ENCODE measurements at places on chromosomes 2 and 18.

GRCh38 chr2:197240421-197241041 lies 70.0 kb downstream of the ANKRD44 start:
- DNase-seq, result no peak

GRCh38 chr2:29260142-29260772 lies 145.0 kb downstream of the CLIP4 start:
- peak; percentile 64 for DNase-seq

DNA sequence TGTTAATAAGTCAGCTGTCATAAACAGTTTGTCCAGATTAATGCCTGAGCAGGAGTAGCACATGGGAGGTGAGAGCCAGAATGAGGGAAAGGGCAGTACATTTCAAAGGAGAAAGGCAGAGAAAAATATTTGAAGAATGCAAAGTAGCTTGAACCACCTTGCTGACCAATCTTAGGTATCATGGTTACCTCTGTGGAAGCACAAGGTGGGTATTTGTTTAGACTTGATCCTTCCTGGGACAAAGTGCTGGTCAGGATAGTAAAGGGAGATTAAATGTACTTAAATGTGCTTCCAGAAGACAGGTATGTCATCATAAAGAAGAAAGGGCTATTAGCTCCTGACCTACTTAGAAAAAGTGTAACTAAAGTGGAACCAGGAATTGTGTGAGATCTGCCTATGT lies 105.0 kb downstream of the LRRTM1 start:
- no peak for DNase-seq

DNA sequence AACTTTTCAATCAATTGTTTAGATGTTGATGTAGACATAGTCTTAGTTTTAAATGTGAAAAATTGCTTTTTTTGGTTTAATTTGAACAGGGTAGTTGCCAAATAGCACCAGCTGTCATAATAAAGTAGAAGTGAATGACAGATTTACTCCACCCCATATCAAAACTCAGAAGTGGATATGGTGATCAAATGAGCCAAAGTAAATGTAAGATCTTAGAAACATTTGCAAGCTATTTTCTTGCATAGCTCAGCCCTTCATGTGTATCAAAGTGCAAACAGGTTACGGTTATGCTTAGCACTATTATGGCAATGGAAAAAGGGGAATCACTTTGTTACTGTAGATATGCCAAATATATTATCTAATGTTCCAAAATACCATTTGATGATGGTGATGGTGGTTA lies 540.9 kb upstream of the NRP2 start:
- no peak for DNase-seq

GRCh38 chr2:165746501-165746900 lies 47.5 kb downstream of the GALNT3 start:
- DNase-seq, result no peak

DNA sequence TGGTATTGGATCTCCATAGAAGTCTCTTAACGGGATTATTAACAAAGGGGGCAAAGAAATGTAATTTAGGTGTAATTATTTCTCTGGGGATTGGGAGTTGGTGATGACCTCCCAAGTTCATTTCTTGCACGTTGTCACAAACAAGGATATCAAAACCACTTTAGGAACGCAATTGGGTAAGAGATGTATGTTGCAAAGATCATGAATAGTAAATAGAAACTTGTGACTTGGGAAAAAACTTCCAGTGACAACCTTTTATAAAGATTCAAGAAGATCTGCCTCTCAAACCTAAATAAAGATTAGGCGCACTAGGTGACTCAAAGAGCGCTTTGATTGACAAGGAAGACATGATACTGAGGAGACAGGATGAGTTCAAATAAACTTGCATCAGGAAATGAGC lies 127.8 kb upstream of the TRIB2 start:
- no peak for DNase-seq

DNA sequence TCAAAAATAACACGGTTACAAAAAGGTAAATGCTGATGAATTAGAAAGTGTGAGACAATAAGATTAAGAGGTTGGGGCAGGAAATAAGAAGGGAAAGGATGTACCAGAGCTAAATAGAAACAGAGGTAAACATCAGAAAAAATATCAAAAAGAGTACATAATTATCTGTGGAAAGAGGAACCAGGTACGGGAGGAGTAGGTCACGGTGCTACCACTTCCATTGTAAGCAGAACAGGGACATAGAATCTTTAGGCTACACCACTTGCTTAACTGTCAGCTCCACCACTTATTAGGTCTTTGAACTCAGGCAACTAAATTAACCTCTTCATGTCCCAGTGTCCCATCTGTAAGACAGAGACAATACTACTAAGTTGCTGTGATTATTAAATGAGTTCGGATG lies 350.3 kb downstream of the LRATD1 start:
- no peak for DNase-seq

DNA sequence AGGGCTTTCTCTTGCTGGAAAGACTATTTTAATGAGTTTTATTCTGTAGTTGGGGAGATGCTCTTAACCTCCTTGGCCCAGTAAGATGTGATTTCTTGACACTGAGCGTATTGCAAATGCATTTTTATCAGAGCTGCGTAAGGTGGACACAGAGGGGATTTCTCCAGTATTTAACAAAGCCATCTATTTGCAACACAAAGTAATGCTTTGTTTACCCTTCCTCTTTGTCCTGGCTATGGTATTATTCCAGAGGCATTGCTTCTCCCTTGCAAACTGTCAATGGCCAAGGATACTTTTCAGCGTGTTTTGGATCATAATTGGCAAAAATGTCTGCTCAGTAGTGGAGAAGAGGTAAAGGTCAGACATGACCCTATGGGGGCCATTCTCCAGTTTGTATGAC lies 90.8 kb upstream of the PIK3C3 start:
- no peak for DNase-seq

DNA sequence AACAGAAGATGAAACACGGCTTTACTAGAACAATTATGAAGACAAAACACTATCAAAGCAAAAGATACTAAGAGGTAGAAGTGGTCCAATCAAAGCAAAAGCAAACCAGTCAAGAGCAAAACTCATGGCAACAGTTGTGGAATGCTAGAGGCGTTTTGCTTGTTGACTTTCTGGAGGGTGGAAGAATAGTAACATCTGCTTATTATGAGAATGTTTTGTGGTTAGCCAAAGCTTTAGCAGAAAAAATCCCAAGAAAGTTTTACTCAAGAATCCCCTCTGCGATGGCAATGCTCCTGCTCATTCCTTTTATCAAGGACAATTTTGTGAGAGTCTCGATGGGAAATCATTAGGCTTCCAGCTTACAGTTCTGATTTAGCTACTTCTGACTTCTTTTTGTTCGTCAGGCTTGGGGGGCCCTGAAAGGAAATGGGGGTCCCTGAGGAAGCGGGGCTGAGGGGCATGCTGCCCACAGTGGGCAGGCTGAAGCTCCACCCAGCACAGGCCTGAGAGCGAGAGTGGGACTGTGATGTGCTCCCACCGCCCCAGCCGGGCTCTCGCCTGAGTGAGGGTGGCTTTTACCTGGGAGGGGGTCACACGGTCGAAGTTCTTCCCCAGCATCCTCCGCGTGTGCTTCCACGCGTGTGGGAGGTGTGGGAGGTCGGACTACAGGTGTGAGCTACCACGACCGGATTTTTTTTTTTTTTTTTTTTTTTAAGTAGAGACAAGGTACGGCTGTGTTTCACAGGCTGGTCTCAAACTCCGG lies 49.0 kb upstream of the MC4R start:
- peak; percentile 10 for DNase-seq

DNA sequence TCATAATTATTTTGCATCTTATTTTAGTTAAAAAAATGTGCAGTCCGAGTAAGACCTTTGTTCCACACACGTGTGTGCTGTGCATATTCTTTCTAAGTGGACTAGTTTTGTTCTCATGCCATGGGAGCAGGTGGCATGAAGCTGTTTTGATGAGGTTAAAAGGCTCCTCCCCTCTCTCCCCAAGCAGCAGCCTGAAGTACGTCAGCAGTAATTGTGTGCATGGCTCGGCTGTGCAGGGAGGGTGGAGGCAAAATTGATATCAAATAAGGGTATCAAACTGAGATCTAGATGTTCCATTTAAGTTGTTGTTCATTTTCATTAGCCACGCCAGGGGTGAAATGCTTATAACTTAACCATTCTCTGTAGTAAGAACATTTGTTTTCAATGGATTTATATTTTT lies at the start of gene NYAP2:
Gene NYAP2 (plus strand): TSS at position 207 of the 400 bp plus-strand sequence. CDS start 9,171 bp downstream, outside the sequence.
- DNase-seq, result no peak

DNA sequence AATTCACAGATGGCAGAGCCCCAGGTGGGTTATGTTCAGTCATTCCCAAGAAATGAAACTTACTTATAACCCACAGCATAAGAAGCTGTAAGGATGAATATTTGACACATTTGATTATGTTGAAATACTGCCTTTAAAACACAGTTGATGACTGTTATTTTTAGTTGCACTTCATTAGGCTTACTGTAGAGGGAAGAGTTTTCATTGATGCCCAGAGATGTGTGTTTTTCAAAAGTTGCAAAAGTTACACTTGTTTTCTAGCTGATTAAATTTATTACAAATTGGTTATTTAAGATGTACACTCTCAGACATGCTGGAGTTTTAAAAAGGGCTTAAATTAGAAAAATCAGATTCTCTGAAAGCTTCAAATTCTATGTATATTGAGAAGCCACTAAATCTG lies 506.1 kb downstream of the PARD3B start:
- DNase-seq, result no peak

GRCh38 chr2:78068808-78069207 lies 546.6 kb upstream of the LRRTM4 start:
- no peak for DNase-seq

DNA sequence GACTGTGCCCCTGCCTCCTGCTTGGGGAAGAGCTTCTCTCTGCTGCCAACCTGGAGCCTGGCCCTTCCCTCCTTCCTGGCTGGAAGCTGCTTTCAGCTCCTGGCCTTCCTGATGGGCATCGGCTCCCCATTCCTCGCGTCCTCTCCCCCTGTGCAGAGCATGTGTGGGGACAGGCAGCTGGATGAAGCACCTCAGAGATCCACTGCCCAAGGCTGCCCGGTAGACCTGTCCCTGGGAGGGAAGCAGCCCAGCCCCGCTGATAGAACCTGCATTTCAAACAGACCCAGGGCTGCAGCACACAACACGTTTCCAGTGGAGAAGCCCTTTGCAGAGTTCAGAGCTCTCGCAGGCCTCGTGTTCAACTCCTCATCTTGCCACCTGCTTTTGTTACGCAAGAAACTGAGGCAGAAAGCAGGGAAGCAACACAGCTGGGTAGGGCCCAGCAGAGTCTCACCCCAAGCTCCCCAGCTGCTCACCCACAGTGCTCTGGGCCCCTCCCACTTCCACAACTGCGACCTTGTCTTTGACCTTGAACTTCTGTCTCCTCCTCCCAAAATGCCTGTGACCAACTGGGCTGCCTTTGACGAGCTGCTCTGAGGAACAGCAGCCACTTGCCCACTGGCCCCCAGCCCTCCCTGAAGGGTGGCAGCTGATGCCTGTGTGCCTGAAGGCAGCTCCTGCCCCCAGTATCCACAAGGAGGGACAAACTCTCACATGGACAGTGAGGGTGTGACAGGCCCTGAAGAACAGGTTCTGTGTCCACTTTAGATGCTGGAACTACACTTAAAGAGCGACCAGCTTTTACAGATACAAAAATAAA lies 65.5 kb downstream of the PARD6G start:
- peak; percentile 51 for DNase-seq

GRCh38 chr18:45212181-45213039 lies 402.9 kb upstream of the SLC14A2 start:
- peak; percentile 84 for DNase-seq

DNA sequence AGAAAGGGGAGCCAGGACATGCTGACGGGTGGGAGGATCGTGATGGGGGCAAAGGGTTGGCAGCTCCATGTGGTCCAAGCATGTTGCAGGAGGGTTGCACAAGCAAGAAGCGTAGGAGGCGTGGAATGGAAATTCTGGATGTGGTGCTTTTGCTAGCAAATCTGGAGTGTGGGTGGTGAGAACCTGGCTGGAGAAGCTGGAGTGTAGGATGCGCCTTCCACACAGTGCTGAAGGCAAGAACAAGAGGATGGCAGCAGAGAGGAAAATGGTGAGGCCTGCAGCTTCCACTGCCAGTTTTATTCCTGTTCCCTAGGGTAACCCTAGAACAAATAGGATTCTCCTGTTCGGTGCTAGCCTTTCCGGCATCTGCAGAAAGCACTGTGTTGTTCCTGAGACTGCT lies 22.4 kb downstream of the CREG2 start:
- DNase-seq, result no peak

- no peak for DNase-seq
Observed at GRCh38 chr2:236555481-236555880, 14.1 kb upstream of the ACKR3 start.

GRCh38 chr18:8763611-8764010 lies 58.3 kb downstream of the MTCL1 start:
- DNase-seq, result no peak

DNA sequence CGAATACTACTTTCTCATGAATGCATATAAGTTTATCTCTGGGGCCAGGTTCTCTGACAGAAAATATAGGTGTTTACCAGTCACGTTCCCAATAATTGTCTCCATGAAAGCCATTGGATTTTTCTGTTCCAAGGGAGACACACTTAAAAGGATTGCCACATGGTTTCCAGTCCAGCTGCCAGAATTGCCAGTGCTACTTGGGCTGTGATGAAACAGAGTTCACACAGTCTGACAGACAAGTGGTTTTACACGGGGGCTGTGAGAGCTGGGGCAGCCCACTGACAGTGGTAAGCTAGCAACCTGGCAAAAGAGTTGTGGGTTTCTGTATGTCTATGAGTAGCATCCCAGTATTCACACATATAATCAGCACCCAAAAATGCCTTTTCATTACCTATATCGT lies 27.7 kb upstream of the ATRAID start:
- DNase-seq, result peak; percentile 68

- DNase-seq, result no peak
Observed at GRCh38 chr2:145685383-145686050, 1165.6 kb upstream of the ZEB2 start.

- DNase-seq, result no peak
Observed at GRCh38 chr2:31865215-31865614, 145.6 kb downstream of the MEMO1 start.

- peak; percentile 48 for DNase-seq
Observed at GRCh38 chr2:40488101-40488601, 36.3 kb upstream of the SLC8A1 start.

- DNase-seq, result peak; percentile 67
Observed at GRCh38 chr2:17879137-17879912, 858 bp downstream of the KCNS3 start.

GRCh38 chr2:105741174-105741573 lies 3.5 kb upstream of the NCK2 start:
- DNase-seq, result peak; percentile 45

DNA sequence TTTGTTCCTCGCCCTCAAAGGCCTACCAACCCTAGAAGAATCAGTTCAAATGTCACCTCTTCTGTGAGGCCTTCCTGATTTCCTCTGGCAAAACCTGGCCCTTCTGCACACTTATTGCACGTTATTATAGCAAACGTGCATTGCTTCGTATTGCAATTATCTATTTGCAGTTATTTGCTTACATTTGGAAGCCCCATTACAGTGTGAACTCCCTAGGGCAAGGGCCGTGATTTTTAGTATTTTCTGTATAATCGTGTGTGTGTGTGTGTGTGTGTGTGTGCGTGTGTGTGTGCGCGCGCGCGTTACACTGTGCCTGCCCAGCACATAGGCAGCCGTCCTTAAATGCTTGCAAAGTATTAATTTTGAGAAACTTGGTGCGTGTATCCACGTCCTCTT lies 460 bp upstream of the SEMA4F start:
- DNase-seq, result no peak
